Ascending aorta (tissue), 2 donors: ENCODE measurements at places on chromosomes 5 and 9. TPM values are rescaled to one million over a fixed set of nuclear protein-coding genes. Genes with fewer than 3 reads are reported as not detected.

DNA sequence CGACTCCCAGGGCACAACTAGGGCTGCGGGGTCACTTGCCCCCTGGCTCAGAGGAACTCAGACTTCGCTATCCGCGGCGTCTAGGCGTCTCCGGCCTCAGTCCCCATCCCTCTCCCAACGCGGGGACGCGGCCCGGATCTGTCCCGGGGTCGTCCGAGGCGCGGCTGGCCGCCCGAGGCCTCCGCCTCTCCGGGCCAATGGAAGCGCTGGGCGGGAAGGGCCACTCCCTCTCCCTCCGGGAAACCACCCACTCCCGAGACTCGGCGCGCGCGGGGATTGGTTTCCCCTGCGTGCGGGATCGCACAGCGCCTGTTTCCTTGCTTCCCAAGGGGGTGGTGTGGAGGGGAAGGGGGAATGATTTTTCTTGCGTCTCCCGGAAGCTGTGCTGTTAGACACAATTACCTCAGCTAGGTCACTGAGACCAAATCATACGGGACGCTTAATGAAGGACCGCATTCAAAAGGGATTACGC, 38.3 kb downstream of the NR2F1 start:
- peak overlapping the region; percentile 71 for H3K4me3 ChIP-seq
- H3K36me3 ChIP-seq: no peaks in the 10 kb centered on the region
- peak; percentile 82 for DNase-seq
- H3K27me3 ChIP-seq: no peaks in the 10 kb centered on the region
- peak overlapping the region; percentile 64 for H3K27ac ChIP-seq
- peaks cover 3% of the 10 kb centered on the region for H3K4me1 ChIP-seq

Gene CER1
- total RNA-seq: not detected

GRCh38 chr5:135317286-135317685, 81.7 kb downstream of the MACROH2A1 start:
- DNase-seq: no peak
- no peak overlapping the region for H3K4me3 ChIP-seq
- no peaks in the 10 kb centered on the region for H3K4me1 ChIP-seq
- no peaks in the 10 kb centered on the region for H3K36me3 ChIP-seq
- no peak overlapping the region for H3K27ac ChIP-seq
- no peaks in the 10 kb centered on the region for H3K27me3 ChIP-seq

Gene C1QTNF3
- total RNA-seq: 1.3 TPM

Gene OR1L6
- not detected for total RNA-seq

DNA sequence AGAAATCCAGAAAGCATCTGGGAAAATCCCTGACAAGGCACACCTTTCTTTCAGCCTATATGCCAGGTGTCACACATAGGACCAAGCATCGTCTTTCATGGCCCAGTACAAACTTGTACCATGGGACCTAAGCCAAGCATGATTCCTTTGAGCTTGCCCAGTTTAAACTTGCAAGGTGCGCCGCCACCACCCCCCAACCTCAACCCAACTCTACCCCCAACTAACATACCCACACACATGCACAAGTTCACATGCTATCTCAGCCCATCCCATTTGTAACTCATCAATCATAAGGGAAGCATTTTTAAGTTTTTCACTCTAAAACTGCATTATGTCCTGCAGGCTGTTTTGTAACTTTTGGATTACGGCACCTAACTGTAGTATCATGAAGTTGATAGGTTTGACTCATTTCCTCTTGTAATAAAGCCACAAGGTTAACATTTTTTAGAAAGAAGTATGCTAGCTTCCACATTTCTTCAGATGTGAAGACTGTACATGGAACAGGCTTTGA, 145.9 kb upstream of the FST start:
- no peak for DNase-seq
- peak overlapping the region; percentile 82 for H3K27ac ChIP-seq
- H3K36me3 ChIP-seq: no peaks in the 10 kb centered on the region
- H3K4me3 ChIP-seq: no peak overlapping the region
- H3K4me1 ChIP-seq: peaks cover 17% of the 10 kb centered on the region

DNA sequence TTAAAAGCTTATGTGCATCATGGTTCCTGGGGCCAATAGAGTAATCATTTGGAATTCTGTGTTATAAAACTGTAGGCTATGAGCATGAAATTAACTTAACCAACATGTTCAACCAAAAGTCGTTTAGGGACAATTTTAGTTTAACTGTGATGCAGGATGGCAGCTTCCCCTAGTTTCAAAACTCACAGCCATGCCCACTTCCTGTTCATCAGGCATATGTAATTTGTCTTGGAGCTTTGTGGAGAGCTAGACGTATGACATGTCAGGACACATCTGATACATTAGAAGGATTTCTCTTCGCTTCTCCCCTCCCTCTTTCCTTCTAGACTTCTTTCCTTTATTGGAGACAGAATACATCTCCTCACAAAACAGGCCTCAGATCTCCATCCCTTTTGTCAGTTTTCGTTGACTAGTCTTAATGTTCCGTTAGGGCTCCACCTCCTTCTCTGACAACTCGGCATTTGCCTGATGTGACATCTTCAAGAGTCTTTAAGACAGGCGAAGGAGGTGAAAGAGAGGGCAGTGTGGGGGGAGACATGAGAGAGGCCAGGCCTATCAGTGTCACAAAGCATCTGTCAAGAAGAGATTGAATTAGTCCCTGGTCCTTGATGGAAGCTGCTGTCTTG, 176.0 kb downstream of the MSX2 start:
- no peaks in the 10 kb centered on the region for H3K4me1 ChIP-seq
- H3K27me3 ChIP-seq: no peaks in the 10 kb centered on the region
- no peaks in the 10 kb centered on the region for H3K36me3 ChIP-seq
- H3K27ac ChIP-seq: no peak overlapping the region
- H3K4me3 ChIP-seq: no peak overlapping the region
- DNase-seq: no peak

GRCh38 chr5:167720259-167720658, 571.2 kb upstream of the WWC1 start:
- no peak overlapping the region for H3K4me3 ChIP-seq
- no peak overlapping the region for H3K27ac ChIP-seq
- H3K4me1 ChIP-seq: no peaks in the 10 kb centered on the region
- H3K36me3 ChIP-seq: no peaks in the 10 kb centered on the region
- H3K27me3 ChIP-seq: no peaks in the 10 kb centered on the region
- DNase-seq: no peak

Gene IL7R
- 6.6 TPM for total RNA-seq

DNA sequence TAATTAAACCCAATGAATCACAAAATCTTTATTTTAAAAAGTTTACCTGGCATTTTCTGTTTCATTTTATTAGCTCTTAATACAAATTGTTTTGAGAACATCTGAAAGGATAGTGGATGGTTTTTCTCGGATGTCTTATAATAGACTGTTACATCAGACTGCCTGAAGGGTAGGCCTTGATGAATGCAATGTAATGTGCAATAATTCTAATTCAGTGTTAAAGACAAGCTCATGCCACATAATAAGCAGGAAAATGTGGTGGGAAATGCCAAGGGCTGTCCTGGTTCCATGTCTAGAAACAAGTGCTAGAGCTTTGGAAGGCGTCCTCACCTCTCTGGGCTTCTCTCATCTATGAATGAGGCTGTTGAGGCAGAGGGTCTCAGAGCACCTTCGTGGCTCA, 148.1 kb downstream of the DEPDC1B start:
- no peaks in the 10 kb centered on the region for H3K27me3 ChIP-seq
- H3K27ac ChIP-seq: no peak overlapping the region
- DNase-seq: no peak

Gene ACSL6
- 7.6 TPM for total RNA-seq

DNA sequence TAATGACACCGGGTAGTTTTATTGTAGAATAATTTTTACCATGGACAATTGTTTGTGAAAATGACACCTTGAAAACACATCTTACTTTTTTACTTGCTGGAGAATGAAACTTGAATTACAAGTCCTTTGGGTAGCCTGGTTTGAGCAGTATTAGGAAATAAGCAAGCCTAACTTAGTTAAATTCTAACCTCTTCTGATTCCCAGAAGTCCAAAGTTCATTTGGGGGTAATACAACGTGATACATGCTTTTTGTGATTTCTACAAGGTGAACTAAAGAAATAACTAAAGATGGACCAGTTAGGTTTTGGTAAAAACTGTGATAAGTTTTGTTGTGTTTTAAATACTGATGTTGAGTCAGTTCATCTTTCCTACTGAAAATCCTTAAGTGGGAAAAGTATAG, 135.4 kb upstream of the DMRT1 start:
- peak overlapping the region; percentile 70 for H3K4me3 ChIP-seq
- peaks cover 63% of the 10 kb centered on the region for H3K4me1 ChIP-seq
- no peaks in the 10 kb centered on the region for H3K27me3 ChIP-seq
- H3K27ac ChIP-seq: peak overlapping the region; percentile 95

GRCh38 chr5:139847790-139848507, 52.3 kb downstream of the PSD2 start:
- no peaks in the 10 kb centered on the region for H3K4me1 ChIP-seq
- H3K4me3 ChIP-seq: peak overlapping the region; percentile 90
- H3K27ac ChIP-seq: peak overlapping the region; percentile 95

GRCh38 chr5:3671337-3671736, 75.7 kb downstream of the IRX1 start:
- H3K36me3 ChIP-seq: no peaks in the 10 kb centered on the region
- no peaks in the 10 kb centered on the region for H3K27me3 ChIP-seq
- no peak for DNase-seq
- H3K4me1 ChIP-seq: no peaks in the 10 kb centered on the region

Gene EGFLAM
- 4.2 TPM for total RNA-seq

GRCh38 chr5:158947846-158948245, 151.9 kb downstream of the EBF1 start:
- no peak for DNase-seq
- H3K4me1 ChIP-seq: peaks cover 8% of the 10 kb centered on the region
- H3K27me3 ChIP-seq: no peaks in the 10 kb centered on the region
- no peaks in the 10 kb centered on the region for H3K36me3 ChIP-seq
- H3K4me3 ChIP-seq: no peak overlapping the region

Gene ACOT12
- total RNA-seq: not detected

DNA sequence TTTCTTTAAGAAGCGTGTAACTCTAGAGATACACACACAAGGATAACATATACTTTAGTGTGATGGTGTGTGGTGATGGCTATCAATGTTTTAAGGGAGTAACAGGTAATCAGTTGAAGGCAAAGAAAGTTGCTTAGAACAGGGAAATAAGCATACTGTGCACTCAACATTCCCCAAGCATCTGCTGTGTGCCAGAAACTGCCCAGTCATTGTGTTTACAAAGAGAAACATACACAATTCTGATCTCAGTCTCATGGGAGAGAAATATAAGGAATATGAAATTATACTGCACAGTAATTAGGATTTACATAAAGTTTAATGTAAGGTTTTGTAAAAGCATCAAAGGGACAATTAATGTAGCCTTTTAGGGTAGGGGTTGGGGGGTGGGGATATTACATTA, 224.1 kb upstream of the TYRP1 start:
- H3K27me3 ChIP-seq: no peaks in the 10 kb centered on the region
- no peaks in the 10 kb centered on the region for H3K36me3 ChIP-seq
- no peaks in the 10 kb centered on the region for H3K4me1 ChIP-seq
- no peak overlapping the region for H3K27ac ChIP-seq
- H3K4me3 ChIP-seq: no peak overlapping the region

Gene GEMIN5
- total RNA-seq: 11.0 TPM

GRCh38 chr9:114124666-114125475, 25.8 kb upstream of the KIF12 start:
- no peaks in the 10 kb centered on the region for H3K4me1 ChIP-seq
- no peak overlapping the region for H3K27ac ChIP-seq
- no peaks in the 10 kb centered on the region for H3K36me3 ChIP-seq
- no peak overlapping the region for H3K4me3 ChIP-seq
- no peaks in the 10 kb centered on the region for H3K27me3 ChIP-seq

GRCh38 chr9:137432687-137433348, 8.3 kb downstream of the ENTPD8 start:
- H3K27ac ChIP-seq: no peak overlapping the region
- H3K27me3 ChIP-seq: no peaks in the 10 kb centered on the region
- H3K36me3 ChIP-seq: no peaks in the 10 kb centered on the region
- no peak for DNase-seq

DNA sequence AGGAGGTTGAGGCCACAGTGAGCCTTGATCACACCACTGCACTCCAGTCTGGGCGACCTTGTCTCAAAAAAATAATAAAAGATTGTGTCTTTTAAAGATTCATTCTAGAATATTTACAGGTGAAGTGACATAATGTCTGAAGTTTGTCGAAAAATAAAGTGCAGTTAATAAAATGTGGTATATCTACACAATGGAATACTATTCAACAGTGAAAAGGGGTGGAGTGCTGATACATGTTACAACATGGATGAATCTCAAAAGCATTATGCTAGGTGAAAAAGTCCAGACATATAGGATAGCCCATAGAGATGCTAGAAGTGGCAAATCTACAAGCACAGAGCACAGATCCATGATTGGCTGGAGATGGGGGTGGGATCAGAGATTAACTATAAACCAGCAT, 101.9 kb downstream of the PAX5 start:
- no peak overlapping the region for H3K27ac ChIP-seq
- no peak for DNase-seq
- no peaks in the 10 kb centered on the region for H3K4me1 ChIP-seq
- H3K27me3 ChIP-seq: no peaks in the 10 kb centered on the region
- H3K36me3 ChIP-seq: no peaks in the 10 kb centered on the region
- no peak overlapping the region for H3K4me3 ChIP-seq

DNA sequence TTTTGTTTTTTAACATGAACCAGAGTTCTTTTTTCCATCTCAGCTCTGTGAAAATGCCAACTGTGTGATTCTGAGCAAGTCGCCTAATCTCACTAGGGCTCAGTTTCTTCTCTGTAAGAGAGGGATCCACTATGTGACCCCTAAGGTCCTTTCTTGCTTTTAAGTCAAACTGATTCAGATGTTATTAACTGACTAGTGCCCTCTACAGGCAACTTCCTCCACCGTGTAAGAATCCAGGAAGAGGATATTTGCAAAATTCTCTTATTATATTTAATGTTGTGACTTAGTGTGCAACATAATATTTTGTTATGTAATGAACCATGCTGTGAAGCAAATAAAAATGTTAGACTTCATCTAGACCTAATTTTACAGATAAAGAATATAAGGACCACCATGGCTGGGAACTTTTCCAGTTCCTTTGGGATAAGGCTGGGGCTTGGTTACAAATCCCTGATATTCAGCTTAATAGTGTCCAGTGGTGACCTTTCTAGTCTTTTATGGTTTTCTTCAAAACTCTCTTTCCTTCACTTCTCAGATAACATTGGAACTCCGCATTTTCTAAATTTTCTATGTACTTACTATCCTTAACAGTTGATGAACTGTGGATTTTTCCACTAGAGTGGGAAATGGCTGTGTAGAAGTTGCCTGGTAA, 244.7 kb downstream of the PIK3R1 start:
- no peaks in the 10 kb centered on the region for H3K27me3 ChIP-seq
- no peak for DNase-seq
- no peak overlapping the region for H3K27ac ChIP-seq
- H3K36me3 ChIP-seq: no peaks in the 10 kb centered on the region
- H3K4me1 ChIP-seq: no peaks in the 10 kb centered on the region

DNA sequence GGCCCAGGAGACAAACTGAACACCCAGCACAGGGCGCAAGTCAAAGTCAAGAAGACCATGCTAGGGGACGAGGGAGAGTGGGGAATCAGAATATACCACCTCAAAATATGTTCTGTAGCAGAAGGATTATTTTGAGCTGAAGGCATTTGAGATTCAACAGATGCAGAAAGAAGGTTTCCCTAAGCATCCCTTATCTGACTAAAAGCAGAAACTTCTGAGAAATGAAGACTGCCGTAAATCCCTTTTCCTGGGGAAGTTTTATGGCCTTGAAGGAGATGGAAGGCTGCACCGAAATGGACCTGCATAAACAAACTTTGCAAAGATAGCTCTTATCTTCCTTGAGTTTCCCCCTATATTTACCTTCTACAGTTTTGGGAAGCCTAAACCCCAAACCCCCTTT, 72.8 kb downstream of the PTTG1 start:
- H3K4me3 ChIP-seq: no peak overlapping the region
- H3K27ac ChIP-seq: no peak overlapping the region
- H3K27me3 ChIP-seq: no peaks in the 10 kb centered on the region
- DNase-seq: no peak
- H3K36me3 ChIP-seq: no peaks in the 10 kb centered on the region

Gene TMEM174
- not detected for total RNA-seq

Gene FXN
- total RNA-seq: not detected
